Ammon's horn (tissue), 1 donor: ENCODE measurements at places on chromosomes 6 and 20.

DNA sequence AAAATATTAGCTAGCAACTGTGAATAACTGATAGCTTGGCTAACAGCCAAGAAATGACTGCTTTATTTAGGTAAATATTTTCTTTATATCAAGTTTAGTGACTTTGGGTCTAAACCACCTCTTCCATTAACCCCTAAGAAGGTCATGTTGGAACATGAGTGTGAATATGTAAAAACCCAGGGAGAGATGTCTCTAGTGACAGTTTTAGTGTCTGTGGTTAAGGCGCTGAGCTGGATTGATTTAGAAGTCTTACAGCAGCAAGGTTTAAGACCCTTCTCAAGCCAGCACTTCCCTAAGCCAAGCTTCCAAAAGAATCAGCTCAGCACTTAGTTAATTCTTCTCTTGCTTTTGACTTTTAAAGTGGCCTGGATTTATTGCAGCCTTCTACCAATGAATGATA, 11.4 kb upstream of the SIRT5 start:
- no peak for DNase-seq

GRCh38 chr20:60883496-60883895, 368.6 kb upstream of the CDH4 start:
- DNase-seq: no peak

DNA sequence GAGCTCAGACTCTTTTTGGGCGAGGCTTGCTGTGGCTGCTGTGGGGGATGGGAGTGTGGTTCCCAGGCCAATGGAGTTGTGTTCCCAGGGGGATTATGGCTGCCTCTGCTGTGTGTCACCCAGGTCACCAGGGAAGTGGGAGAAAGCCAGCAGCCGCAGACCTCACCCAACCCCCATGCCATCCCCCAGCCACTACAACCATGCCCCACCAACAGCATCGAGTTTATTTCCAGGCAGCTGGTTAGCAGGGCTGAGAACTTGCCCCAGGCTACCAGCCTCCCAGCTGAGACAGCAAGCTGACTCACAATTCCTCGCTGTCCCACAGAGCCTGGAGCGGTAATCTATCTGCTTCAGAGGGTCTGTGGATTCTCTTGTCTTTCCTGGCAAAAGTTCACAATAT, 331.7 kb downstream of the FRK start:
- DNase-seq: no peak

DNA sequence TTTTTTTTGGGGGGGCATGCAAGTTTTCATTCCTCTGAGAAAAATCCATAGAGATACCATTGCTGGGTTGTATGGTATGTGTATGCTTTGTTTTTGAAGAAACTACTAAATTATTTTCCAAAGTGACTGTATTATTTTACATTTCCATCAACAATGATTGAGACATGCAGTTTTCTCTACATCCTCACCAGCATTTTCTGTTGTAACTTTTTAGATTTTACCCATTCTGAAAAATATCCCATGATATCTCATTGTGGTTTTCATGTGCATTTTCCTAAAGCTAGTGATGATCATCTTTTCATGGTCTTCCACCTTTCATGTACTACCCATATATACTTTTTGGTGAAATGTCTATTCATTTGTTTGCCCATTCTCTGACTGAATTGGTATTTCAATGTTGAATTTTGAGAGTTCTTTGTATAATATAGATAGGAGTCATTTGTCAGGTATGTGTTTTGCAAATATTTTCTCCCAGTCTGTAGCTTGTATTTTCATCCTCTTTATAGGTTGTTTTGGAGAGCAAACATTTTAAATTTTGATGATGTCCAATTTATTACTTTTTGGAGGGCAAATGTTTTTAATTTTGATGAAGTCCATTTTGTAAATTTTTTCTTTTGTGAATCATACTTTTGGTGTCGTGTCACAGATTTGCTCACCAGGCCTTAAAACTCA, 827.5 kb upstream of the CITED2 start:
- no peak for DNase-seq

DNA sequence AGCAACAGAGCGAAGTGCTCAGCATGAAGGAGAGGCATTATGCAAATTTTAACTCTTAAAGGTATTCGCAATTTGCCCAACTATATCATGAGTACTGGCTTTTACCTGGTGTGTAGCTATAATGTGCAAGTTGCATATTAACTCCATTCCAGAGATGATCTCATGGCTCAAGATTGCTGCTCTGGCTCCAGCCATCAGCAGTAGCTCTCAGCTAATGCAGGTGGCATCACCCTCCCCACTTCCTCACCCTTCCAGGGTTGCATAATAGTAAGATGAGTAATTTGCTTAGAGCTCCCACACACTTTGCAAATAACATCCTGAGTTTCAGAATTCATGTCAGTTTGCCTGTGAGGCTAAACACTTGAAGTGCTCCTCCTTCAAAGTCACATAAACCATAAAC, 15.9 kb upstream of the PCSK2 start:
- DNase-seq: no peak

DNA sequence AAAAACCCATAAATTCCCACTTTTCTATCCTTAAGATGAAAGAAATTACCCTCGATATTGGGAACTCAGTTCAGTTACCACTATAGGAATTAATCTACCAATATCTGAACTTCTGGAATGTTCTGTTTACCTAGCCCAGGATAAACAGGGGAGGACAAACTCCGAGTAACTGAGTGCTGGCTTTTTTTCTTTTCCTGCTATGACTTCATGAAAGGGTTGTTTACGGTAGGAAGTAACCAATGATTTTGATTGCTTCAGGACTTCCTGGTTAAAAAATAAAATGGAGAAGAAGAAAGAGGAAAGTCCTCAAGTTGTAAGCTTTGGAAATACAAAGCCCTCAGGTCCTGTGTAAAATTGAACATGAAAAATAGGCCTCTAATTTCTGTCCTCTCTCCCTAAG, 167.7 kb downstream of the ZNF217 start:
- no peak for DNase-seq

- no peak for DNase-seq
Observed at GRCh38 chr6:6747371-6747770, 158.9 kb downstream of the LY86 start.

DNA sequence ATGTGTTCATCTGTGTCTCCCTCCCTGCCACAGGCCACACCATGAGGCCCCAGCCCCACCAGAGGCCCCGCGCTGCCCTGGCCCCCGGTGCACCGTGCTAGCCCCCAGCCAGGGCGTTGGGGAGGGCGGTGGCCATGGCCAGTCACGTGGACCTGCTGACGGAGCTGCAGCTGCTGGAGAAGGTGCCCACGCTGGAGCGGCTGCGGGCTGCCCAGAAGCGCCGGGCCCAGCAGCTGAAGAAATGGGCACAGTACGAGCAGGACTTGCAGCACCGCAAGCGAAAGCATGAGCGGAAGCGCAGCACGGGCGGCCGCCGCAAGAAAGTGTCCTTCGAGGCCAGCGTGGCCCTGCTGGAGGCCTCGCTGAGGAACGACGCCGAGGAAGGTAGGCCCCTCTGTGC, 30.3 kb downstream of the PPP1R16B start:
- DNase-seq: peak; percentile 57
